ENCODE measurements at places on chromosomes 1 and 21. TPM values are rescaled to one million over a fixed set of nuclear protein-coding genes. Genes with fewer than 3 reads are reported as not detected.

GRCh38 chr1:177940682-177941081, 29.2 kb downstream of the SEC16B start:
- no peak for DNase-seq

GRCh38 chr21:43758111-43758641, 17.9 kb downstream of the CSTB start:
- DNase-seq = no peak

DNA sequence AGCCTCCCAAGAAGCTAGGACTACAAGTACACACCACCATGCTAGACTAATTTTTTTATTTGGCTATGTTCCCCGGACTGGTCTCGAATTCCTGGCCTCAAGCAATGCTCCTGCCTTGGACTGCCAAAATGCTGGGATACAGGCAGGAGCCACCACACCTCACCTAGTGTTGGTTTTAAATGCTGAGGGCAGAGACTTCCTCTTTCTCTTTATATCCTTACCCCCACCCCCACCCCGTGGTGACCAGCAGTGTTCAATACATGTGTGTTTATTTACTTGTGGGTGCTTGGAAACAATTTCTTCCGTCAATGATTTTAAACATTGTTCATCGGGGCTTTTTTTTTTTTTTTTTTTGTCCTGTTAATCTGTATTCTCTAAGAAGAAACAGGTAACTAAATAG, 158.9 kb downstream of the ZBTB18 start:
- no peak for DNase-seq

DNA sequence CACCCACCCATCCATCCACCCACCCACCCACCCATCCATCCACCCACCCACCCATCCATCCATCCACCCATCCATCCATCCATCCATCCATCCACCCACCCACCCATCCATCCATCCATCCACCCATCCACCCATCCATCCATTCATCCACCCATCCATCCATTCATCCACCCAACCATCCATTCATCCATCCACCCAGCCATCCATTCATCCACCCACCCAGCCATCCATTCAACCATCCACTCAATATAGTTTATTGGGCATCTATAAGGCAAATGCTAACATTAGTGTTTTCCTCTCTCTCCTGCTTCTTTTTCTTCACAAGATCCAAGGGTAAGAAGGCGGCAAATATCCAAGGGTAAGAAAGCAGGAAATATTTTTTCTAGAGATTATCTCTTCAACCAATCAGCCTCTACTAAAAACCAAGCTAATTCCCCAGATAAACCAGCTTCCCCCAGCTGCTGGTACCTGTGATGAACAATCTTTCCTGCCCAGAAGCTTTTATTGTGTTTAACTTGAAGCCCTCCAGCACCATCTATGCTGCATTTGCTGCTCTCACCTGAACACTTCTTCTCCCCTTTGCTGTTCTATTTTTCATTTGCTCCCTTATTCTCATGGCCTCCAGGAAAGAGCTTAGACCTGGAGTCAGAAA, 22.6 kb upstream of the ATP2B4 start:
- DNase-seq = no peak

DNA sequence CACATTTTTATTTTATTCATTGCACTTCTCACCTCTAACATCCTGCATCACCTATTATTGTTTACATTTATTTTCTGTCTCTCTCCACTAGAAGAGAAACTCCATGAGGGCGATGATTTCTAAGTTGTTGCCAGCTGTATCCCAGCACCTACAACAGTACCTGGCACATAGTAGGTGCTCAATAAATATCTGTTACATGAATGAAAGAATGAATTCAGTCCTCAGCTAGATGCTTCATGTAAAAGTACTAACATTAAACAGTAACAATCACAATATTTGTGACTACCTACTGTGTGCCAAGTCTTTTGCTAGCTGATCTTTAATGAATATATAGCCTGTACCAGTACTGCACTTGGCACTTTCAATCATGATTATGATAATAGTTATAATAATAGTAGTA, 3.0 kb downstream of the TAS1R2 start:
- no peak for DNase-seq

DNA sequence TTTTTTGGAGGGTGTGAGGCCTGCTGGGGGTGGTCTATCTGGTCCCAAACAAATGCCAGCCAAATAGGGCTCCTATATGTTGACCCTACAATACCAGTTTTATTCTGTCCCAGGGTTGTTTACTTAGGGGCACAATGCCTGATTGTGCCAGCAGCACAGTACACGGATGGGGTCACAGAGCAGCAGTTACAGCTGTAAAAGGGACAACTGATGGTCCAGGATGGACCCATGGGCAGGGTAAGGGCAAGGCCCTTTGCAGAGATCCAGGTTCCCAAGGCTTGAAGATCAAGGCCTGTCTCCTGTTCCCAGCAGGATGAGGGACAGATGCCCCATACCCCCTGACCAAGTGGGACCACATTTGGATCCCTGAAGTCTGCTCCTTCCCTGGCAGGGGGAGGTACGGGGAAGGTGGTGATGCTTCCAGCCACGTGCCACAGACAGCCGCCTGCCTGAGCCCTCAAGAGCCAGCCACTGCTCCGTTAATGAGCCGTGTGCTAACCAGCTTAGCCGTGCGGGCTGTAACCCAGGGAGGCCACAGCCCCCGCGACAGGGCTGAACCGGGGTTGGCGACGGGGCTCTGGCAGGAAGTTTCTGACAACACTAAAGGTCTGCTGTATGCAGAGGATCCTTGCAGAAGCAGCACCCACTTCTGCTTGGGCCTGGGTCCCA, 18.2 kb downstream of the SLC6A9 start:
- DNase-seq = no peak

DNA sequence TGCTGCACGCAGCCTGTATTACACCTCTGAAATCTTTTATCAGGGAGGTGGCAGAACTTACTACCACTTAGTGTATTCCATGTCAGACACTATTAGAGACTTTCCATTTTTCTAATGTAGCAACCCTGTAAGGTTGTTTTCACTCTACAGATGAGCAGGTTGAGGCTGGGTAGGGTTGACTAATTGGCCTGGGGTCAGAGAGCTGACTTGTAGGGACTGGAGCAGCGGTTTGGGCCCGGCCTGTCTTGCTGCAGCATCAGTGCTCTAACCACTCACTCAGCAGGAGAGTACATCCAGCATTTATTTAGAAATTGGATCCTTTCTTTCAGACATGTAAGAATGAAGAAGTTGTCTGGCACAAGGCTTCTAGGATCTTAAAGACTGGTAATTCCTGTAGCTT, 25.7 kb upstream of the NBL1 start:
- DNase-seq = no peak

DNA sequence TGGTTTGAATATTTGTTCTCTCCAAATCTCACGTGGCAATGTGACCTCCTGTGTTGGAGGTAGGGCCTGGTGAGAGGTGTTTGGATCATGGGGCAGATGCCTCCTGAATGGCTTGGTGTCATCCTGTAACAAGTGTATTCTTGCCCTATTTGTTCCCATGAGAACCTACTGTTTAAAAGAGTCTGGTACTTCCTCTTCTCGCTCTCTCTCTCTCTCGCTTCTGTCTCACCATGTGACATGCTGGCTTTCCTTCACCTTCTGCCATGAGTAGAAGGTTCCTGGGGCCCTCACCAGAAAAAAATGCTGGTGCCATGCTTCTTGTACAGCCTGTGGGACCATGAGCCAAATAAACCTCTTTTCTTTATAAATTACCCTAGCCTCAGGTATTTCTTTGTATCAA, 8.4 kb upstream of the PAXBP1 start:
- no peak for DNase-seq

DNA sequence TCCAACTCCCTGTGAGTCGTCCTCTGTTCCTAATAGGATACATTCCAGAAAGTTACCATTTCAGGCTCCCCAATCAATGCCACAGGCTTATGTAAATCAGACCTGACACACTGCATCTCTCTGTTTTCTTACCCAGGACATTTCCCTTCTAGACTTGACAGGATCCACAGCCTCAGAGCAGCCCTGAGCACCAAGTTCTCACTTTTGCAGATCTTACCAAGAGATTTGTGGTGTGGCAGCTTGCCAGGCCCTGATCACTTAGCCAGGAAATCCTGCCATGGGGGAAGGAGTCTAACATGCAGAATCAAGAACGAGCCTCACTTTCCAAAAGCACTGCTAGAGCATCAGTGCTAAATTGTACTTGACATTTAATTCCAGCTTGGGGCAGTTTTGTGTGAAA, 202.9 kb downstream of the TBX15 start:
- DNase-seq = no peak

GRCh38 chr1:63063367-63063766, 259.0 kb upstream of the FOXD3 start:
- no peak for DNase-seq

- DNase-seq = no peak
Observed at GRCh38 chr1:116380499-116381242, 7.6 kb downstream of the ATP1A1 start.

DNA sequence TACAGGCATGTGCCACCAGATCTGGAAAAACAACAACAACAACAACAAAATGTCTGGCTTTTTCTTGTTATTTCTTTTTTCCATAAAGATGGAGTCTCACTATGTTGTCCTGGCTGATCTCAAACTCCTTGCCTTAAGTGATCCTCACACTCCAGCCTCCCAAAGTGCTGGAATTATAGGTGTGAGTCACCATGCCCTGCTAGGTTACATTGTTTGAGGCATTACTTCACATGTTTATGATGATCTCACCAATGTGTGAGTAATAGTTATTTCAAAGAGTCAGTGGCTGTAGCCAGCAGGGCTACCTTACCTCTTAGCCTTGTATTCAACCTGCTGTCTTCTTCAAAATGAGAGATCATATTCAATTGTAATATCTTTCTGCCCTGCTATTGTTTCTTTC, 445.7 kb downstream of the AMY1C start:
- no peak for DNase-seq

DNA sequence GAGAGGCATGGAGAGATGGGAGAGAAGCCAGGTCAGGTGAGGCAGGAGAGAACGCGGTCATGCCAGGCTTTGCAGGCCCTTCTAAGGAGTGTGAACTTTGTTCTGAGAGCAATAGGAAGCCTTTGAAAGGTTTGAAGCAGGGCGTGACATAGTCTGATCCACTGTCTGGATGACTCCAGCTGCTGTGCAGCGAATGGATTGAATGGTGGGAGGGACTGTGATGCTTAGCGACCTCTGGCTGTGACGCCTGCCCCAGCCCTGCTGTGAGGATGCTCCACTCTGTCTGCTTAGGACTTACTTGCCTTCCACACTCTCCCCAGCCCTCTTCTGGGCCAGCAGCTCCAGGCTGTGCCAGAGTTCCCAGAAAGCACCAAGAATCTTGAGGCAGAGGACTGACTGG, 41.8 kb upstream of the POU3F1 start:
- no peak for DNase-seq

- no peak for DNase-seq
Observed at GRCh38 chr1:211633524-211633846, 41.9 kb downstream of the NEK2 start.

- no peak for DNase-seq
Observed at GRCh38 chr1:89929467-89930063, 65.3 kb upstream of the ZNF326 start.

DNA sequence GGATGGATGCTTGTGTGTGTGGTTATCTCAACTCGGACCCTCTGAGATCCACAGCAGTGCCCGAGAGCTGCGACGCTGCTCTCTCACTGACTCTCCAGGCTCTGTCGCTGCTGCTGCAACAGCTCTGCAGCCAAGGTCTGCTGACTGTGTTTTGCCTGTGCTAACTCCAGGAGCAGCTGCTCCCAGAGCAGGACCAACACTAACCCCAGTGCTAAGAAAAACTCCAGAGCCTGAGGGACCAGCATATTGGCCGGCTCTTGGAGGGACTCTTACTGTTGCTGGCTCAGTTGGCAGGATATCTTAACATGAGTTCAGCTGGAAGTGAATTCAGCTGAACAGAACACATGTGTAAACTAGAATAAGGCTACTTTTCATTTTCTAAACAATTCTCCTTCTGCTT, 4.4 kb downstream of the LCE2C start:
- no peak for DNase-seq

- no peak for DNase-seq
Observed at GRCh38 chr21:27275294-27275927, 308.5 kb upstream of the ADAMTS5 start.

- DNase-seq = no peak
Observed at GRCh38 chr1:7810395-7810794, 26.3 kb downstream of the PER3 start.

GRCh38 chr1:200453553-200453905, 43.7 kb upstream of the ZNF281 start:
- DNase-seq = no peak

- DNase-seq = no peak
Observed at GRCh38 chr1:89557956-89558355, 33.3 kb downstream of the LRRC8B start.

DNA sequence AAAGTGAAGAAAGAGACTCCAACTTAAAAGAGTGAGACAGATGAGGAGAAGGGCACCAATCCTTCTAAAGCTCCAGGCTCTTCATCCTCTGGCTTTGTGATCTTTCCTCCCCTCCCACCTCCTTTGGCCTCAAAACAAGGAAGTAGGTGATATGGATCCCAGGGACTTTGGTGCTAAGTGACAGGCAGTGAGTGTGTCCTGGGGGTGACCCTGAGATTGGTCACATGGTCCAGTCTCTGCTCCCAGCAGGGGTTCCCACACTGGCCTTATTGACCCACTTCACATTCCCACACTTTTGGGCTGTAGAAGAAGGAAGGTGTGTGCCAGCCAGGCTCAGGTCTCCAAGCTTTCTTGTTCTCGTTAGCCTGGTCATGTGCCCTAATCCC, 401.2 kb upstream of the PROX1 start:
- DNase-seq = no peak

- DNase-seq = no peak
Observed at GRCh38 chr1:34101151-34101550, 63.9 kb downstream of the CSMD2 start.

GRCh38 chr1:62198069-62198780, 3.6 kb downstream of the L1TD1 start:
- no peak for DNase-seq

GRCh38 chr1:9265968-9266367, 26.7 kb upstream of the SPSB1 start:
- no peak for DNase-seq

DNA sequence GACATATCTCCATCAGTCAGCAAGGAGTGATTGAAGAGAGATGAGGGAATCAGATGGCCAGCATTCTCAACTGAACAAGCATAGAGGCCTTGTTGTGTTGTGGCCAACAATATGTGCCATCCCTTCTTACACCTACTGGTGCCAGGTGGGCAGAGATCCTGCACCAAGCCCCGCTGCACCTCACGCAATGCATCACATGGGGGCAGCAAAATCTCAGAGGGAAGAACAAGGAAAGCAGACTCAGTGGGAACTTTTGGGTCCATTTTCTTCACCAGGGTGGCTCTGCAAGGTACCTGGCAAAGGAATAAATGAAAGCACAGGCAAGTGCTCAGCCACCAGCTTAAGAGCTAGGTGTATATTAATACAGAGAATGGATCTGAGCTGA, 33.2 kb downstream of the HSD3B2 start:
- no peak for DNase-seq

GRCh38 chr1:225460021-225460736, 32.3 kb upstream of the LBR start:
- no peak for DNase-seq

- DNase-seq = no peak
Observed at GRCh38 chr1:182768963-182769362, 20.6 kb upstream of the NPL start.

NBPF6 gene
- total RNA-seq = not detected

WARS2 gene
- total RNA-seq = 19.1 TPM

NTMT2 gene
- total RNA-seq = not detected

CCDC27 gene
- not detected for total RNA-seq

CYP4A11 gene
- not detected for total RNA-seq

LEFTY2 gene
- total RNA-seq = 0.74 TPM

CYP4X1 gene
- 0.62 TPM for total RNA-seq

IL22RA1 gene
- 0.11 TPM for total RNA-seq

NHLH1 gene
- 0.32 TPM for total RNA-seq

TMEM240 gene
- 17.3 TPM for total RNA-seq
